ENCODE measurements at places on chromosomes 4 and X.
A peak's percentile ranks its signal among the peaks of the same experiment; 100 is the strongest.

DNA sequence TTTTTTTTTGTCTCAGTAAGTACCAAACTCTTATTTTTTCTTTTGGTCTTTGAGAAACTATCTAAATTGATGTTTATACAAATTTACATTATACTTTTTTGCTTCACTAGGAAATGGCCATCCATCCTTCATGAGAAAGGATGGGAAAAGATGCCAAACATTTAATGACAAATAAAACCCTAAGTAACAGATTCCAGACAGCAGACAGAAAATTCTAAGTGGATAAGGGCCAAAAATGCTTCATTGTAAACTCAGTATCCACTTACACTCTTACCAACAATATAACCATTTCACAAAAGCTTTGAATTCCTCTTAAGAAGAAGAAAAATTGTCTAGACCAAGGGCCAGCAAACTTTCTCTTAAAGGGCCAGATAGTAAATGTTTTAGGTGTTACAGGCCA lies 3.5 kb downstream of the GUCY1B1 start:
- DNase-seq: no peak

GRCh38 chr4:16259241-16259888 lies 33.1 kb upstream of the TAPT1 start:
- DNase-seq: no peak

DNA sequence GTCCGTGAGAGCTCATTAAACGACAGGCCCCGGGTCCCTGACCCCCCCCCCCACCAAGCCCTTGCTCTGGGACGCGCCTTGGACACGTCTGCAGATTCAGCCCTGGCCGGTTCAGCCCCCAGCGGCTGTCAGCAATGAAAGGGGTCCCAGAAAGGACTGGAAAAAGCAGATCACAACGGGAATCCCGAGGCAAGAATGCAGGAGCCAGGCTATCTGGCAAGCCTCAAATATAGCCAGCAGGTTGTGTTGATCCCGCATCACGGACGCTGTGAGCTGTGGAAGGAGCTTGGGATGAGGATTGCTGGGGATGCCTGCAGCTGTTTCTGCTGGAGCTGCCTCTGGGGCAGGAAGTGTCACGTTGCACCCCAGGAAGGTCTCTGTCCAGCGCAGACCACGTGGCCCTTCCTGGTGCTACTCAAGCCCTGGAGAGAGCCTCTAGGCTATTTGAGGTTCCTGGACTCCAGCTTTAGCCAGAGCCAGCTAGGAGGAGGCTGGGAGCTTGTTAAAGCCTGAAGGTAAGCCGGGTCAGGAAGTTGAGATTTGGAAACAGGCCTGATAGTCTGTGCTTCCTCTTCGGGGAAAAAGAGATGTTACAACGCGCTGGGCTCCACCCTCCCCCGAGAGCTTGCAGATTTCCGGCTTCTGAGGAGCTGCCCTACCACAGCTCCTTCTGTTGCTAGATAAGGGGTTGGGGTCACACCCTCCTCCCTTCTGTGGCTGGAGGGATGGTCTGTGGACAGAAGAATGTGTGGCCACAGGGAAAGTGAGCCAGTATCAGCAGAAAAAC lies 19.3 kb upstream of the CSF2RA start:
- peak; percentile 8 for DNase-seq

DNA sequence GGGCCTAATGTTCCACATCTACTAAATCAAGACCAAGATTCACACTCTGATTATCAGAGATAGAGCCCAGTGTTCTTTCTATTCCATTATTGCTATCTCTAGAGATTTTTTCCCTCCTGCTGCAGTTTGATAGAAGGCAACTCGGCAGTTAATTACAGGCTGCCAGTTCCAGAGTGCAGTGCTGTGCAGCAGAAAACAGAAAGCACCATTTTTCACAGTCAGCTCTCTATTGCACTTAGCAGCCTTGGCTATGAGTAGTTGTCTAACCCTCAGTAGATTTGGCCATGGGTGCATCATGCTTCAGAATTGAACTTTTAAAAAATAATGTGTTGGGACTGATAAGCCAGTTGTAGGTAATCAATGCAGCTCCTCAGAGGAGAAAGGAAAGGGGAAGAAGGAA lies 295.3 kb downstream of the MID1IP1 start:
- no peak for DNase-seq

DNA sequence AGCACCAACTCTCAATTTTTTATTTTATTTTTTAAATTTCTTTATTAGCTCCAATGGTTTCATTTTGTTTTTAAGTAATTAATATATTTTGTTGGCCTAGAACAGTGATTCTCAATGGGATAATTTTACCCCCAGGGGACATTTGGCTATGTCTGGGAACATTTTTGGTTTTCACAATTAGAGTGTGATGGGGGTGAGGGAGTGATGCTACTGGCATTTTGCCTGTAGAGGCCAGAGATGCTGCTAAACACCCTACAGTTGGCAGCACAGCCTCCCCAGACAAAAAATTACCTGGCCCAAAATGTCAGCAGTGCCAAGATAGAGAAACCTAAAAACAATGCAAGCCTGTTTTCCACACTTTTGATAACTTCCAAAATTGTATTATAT lies 64.6 kb downstream of the HHIP start:
- DNase-seq: no peak

DNA sequence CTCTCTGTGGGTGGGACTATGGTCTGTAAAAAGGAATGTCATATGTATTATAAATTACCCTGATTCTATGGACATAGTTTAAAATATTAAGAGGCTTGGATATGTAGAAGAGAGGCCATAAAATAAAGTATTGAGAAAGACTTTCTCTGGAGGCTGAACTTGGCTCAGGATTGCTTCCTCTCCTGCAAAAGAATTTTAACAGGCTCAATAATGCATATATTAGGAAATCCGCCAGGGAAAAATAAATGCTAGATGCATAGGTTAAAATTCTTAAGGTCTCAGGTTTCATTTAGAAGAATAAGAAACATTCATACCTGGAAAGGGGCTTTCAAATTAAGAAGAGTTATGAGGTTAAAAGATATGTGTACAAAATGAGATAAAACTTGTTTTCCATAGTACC lies 424.3 kb downstream of the ARAP2 start:
- DNase-seq: no peak
